ENCODE measurements at places on chromosomes 4 and X.

GRCh38 chr4:153295131-153295755 is 49.2 kb upstream of the MND1 start:
- DNase-seq, result no peak

DNA sequence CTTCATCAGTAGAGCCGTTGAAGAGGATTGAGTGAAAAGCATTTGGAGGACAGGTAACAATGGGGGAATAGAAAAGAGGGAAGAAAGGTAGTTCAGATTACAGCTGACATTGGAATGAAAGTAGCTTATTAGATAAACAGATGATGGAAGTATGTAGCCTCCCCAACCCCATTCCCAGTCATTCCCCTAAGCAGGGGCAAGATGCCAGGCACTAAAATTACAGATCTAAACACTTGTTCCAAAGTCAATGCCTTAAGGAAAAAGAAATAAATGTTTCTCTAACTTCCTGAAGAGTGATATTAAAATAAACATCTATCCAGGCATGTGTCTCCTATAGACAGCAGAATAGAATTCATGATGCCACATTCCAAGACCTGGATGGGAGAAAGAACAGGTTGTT is 350.8 kb downstream of the PDGFC start:
- DNase-seq, result peak; percentile 18

DNA sequence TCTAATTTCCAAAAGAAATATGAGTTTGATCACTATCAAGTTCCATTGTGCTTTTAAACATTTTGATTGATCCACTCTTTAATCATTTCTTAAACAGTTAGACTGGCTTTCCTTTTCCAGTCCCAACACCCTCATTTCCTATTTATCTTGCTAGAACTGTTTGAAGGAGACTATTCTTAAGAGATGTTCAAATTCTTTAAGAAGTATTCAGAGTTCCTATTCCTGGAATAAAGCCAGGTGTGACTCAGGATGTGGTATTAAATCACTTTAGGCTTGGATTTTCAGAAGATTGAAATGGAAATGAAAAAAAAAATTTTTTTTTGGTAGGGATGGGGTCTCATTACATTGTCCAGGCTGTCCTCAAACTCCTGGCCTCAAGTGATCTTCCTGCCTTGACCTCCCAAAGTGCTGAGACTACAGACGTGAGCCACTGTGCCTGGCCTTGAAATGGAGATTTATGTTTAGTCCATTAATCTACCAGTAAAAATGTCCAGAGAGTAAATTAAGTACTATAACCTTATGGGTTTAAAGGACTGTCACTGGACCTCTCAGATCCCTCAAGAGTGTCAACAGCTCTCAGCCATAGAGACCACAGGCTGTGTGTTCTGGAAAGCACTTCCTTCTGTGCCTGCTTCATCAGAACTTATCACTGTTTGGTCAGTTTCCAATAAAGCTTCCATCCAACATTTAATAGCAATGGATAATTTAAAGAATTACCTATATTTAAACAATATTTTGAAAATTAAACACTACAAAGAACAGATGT is 90.7 kb downstream of the CDS1 start:
- peak; percentile 88 for DNase-seq

DNA sequence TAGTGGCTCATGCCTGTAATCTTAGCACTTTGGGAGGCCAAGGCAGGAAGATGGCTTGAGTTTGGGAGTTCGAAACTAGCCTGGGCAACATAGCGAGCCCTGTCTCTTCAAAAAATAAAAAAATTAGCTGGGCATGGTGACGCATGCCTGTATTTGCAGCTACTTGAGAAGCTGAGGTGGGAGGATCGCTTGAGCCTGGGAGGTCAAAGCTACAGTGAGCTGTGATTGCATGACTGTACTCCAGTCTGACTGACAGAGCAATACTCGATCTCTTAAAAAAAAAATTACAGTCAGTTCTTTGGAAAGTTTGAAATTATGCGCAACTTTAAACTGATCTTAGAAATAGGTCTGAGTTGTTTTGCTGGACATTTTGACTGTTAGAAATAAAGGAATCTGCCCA is 55.8 kb downstream of the DOCK11 start:
- DNase-seq, result no peak

- no peak for DNase-seq
These were observed 36.6 kb downstream of the MAGEE2 start for GRCh38 chrX:75748431-75748830.

- DNase-seq, result peak; percentile 30
These were observed 105.8 kb downstream of the RNF150 start for GRCh38 chr4:141027421-141027820.

GRCh38 chr4:48015678-48016077 is 803 bp downstream of the CNGA1 start:
- DNase-seq, result no peak

DNA sequence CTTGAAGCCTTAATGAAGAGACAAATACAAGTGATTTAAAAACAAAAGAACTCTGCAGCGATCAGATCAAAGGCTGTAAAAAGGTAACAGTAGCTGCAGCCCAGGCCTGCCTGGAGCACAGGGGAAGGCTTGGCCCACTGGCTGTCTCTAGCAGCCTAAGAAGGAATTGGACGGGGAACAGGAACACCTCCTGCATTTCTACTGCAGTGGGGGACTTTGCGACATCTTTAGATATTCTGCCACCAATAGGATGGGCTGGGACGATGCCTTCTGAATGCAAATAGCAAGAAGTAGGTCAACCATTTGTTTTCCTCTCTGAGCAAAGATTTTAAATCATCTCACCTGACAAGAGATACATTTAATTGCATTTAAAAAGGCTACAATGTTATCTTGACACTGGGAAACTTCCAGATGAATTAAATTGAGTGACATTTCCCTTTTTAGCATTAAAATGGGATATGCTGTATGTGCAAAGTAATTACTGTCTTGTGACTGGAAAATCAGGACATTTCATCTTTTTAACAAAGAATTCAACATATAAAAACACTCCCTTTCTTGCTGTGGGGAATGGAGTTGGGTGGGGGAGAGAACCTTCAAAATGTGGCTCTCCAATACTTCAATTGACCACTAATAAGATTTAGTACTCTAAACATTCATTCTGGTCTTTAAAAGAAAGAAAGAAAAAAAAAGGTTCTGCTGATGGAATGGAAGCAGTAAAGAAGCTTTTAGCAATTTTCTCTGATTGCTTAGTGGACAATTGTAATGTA is 70.0 kb downstream of the NYX start:
- no peak for DNase-seq

GRCh38 chrX:143429131-143429530 is 88.1 kb downstream of the SPANXN3 start:
- no peak for DNase-seq

DNA sequence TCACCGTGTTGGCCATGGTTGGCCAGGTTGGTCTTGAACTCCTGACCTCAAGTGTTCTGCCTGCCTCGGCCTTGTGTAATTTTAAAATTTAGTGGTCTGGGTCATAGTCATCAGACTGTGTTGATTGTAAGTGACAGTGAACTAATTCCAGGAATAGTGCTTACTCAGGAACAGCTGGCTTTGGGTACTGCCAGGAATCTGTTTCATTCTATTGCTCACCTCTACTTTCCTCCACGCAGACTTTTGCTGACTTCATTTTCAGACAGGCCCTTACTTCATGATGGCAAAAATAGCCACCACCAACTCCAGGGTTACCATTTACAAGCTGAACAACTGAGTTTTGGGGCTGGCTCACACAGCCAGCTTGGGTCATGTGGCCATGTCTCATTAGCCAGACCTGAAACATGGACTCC is 54.6 kb downstream of the FNIP2 start:
- no peak for DNase-seq

GRCh38 chr4:171239196-171239595 is 574.0 kb upstream of the GALNTL6 start:
- DNase-seq, result no peak

DNA sequence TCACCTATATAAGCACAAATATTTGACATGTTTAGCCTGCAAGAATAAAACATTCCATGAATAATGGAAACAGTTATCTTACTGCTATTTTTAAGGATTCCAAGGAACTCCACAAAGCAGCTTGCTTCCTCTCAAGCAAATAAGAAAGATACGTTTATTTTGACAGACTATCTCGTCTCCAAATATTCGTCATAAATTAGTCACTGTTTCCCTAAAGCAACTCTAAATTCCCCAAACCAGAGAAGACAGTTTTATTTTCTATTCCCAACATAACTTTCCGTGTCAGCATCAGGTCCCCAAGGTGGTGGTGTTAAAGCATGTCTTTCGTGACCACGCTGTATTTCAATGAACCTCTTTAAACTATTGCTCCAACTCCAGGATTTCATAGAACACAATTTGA is 24.3 kb upstream of the DKK2 start:
- DNase-seq, result peak; percentile 7

DNA sequence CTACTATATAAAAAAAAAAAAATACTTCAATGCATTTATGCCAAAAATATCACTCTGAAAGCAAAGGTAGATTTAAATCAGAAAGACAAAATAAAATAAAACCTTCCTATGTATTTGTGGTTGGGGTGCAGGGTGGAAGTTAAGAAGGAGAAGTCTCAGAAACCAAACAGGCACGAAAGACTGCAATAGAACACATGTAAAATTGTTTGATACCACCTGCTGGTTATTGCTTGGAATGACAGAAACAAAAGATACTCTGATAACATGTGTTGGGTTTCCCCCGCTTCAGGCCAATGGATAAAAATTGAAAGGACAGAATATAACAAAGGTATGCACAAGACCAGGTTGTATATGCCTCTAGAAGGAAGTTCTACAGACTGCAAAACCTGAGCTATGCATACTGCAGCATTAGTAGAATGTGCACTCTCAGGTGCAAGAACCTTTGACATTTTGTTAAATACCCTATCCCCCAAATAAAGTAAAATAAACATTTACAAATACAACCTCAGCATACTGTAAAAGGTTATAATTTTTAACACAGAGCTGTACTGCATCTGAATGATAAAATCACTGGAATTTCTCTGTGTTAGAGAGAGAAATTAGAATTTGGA is 118.8 kb downstream of the GABRA2 start:
- no peak for DNase-seq

- no peak for DNase-seq
These were observed 11.4 kb downstream of the MAOB start for GRCh38 chrX:43870758-43871419.

- peak; percentile 37 for DNase-seq
These were observed 109.9 kb upstream of the BCOR start for GRCh38 chrX:40207626-40208025.

GRCh38 chr4:172596206-172596605 is 572.4 kb upstream of the GALNT7 start:
- DNase-seq, result no peak

Data from EL (cell line).